ENCODE measurements at places on chromosomes 16 and 17.

DNA sequence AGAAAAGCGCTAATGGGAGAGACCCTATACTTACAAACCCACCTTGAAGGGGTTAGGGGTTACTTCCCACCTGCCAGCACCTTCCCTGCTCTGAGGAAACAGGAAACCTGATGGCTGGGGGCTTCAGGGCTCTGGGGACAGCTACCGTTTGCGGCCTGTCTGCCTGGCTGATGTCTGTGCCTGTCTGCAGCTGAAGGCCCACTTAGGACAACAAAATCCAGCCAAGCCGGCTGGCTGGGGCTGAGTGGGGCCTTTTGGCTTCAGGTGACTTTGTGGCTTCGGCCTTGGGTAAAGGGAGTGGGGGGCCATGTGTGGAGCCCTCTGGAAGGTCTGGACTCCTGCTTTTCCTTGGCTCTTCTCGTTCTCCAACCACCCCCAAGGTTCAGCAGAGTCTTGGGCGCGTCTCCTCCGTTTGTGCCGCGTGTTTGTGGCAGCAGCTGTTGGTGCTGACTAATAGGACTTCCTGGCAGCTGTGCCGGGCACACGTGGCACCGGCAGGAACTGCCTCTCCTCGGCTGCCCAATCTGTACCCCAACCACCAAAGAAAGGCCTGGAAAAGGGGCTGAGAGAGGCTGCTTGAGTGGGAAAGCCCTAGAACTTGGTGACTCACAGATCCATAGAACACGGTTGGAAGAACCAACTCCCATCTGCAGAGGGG is 186.7 kb downstream of the MSI2 start:
- DNase-seq: peak; percentile 73

DNA sequence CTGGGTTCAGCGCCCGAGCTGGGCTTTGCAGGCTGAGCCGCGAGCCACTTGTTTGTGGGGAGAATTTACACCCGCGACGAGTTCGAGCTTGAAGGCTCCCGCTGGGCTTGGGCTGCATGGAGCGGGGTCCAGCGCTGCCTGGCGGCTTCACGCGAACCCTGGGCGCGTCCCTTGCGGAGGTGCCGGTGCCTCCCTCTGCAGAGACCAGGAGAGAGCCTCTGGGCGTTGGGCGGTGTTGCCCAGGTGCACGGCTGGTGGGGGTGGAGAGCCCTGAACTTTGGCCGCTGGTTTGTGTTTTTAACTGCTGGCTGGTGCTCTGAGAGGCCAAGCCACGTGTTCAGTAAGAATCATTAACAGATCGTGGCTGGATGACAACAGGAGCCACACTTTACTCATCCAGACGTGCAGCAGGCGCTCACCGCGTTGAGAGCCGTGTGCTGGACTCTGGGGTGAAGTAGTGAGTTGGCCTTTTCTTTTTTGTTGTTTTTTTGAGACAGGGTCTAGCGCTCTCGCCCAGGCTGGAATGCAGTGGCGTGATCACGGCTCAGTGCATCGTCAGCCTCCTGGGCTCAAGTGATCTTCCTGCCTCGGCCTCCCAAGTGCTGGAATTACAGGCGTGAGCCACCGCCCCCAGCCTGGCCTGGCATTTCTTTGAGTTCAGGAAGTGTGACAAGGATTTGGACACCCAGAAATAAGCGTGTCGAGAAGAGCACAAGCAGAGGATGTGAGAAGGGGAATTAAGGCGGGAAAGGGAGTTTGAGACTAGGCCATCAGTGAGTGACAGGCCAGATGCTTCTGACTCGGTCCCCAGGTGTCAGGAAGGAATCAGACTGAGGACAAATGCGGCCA is 827 bp downstream of the CDK10 start:
- peak; percentile 21 for DNase-seq

DNA sequence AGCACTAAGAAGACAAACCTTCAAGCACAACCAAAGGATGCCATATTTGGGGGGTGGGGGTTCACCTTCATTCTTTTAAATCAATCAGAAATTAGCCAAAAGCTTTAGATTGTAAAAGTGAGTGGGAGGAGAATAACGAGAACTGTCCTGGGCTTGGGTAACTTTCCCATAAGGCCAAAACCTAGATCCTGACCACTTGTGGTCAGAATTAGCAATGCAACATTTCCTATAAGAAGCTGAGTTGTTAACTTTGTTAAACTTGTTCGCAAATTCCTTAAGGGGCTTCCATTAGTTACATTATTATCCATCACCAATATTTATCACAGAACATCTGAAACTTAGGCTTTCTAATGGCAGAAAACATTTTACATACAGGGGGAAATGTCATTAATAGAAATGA is 25.1 kb downstream of the STAT5B start:
- DNase-seq: peak; percentile 79

- no peak for DNase-seq
Measured at GRCh38 chr16:20937736-20938135, 37.2 kb downstream of the LYRM1 start.

GRCh38 chr17:36755586-36755985 is 154.2 kb downstream of the MRM1 start:
- no peak for DNase-seq
